Spleen (tissue), 13 donors: ENCODE measurements at places on chromosomes 3 and 15.

DNA sequence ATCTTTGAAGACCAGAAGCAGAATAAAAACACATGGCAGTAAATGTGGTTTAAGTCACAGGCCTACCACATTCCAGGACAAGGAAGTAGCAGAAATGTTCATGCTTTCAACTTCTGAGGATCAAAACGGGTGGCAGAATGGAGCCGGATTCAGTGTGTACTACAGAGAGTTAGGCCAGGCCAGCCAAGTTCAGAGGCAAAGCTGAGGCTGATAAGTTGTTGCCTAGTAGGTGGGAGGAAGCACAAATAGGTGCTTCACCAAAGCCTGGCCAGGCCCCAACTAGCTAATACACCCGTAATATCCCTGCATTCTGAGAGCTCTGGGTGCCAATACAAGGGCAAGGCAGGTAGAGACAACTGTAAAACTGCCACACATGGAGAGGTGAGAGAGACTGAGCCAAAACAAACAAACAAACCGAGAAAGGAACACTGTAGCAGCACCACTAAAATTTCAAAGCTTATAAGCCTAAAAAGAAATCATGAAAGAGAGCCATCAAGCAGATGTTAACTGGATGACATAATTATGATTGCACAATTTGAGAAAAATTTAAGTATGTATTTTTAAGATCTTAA, 156.4 kb upstream of the CBLB start:
- no peak for DNase-seq

DNA sequence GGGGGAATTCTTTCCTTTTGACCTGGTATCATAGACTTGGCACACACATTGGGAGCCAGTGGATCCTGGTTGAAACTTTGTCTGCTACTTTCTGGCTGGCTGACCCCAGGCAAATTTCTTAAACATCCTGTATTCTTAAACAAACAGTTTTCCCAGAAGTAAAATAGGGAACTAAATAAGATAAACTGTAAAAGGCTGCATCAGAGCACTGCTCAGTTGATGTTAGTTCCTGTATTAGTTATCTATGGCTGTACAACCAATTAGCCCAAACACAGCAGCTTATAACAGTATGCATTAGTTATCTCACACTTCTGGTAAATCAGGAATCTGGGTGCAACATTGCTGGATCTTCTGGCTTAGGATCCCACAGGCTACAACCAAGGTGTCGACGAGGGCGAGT, 73.1 kb upstream of the SLCO3A1 start:
- no peak for DNase-seq

- no peak for DNase-seq
Observed at GRCh38 chr3:146275476-146275875, 24.6 kb upstream of the PLSCR4 start.

- peak; percentile 92 for DNase-seq
Observed at GRCh38 chr3:23202921-23203707, at the start of gene UBE2E2. UBE2E2 (plus strand) TSS chr3:23203327.

GRCh38 chr15:66310786-66311185, 17.4 kb downstream of the DIS3L start:
- no peak for DNase-seq
